ENCODE measurements at places on chromosomes 3 and 15.

GRCh38 chr15:52180196-52180835 is 10.9 kb downstream of the GNB5 start:
- DNase-seq, result no peak

DNA sequence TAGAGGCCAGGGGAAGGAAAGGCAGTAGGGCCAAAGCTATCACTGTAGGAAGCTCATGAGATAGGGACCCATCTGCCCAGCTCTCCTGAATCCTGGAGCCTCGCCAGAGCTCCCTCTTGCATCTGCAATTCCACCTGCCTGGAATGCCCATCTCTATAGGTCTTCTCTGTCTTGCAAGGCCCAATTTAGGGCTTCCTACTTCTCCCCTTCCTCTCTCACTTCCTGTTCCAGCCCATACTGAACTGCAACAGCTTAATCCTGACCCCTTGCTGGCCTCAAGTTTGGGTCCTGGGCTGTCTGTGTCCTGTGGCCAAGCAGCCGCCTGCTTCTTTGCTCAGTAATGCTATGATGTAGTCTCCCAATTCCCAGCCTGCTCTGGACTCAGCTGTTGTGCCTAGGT is 3.6 kb upstream of the PTPN23 start:
- DNase-seq, result no peak

- DNase-seq, result no peak
These were observed 72.1 kb upstream of the PLAAT1 start for GRCh38 chr3:193168931-193169330.

GRCh38 chr3:127197300-127198189 is 4.6 kb downstream of the PRR23E start:
- DNase-seq, result no peak

GRCh38 chr15:84797212-84797611 is 19.9 kb upstream of the ALPK3 start:
- DNase-seq, result no peak

DNA sequence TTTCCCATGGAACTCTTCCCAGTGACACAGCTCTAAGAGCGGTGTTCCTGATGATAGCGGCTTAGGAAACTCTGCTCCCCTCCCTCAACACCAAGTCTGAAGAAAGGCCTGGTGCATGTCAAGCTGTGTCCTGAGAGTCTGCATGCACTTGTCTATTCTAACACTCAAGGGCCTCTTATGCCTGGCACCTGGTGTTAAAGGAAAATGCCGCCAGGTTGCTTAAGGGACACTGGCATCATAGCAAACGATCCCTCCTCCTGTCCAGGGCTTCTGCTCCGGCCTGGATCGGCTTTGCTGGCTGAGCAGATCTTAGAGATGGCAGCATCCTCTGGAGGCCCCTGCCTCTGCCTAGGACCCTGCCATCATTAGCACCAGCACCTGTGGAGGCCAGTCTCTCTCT is 121.7 kb downstream of the MEGF11 start:
- no peak for DNase-seq

- no peak for DNase-seq
These were observed 240.0 kb upstream of the GBE1 start for GRCh38 chr3:82001276-82001923.

- no peak for DNase-seq
These were observed 8.6 kb downstream of the PIK3CA start for GRCh38 chr3:179156775-179157174.

- DNase-seq, result no peak
These were observed 18.1 kb upstream of the DOCK3 start for GRCh38 chr3:50656417-50657195.

DNA sequence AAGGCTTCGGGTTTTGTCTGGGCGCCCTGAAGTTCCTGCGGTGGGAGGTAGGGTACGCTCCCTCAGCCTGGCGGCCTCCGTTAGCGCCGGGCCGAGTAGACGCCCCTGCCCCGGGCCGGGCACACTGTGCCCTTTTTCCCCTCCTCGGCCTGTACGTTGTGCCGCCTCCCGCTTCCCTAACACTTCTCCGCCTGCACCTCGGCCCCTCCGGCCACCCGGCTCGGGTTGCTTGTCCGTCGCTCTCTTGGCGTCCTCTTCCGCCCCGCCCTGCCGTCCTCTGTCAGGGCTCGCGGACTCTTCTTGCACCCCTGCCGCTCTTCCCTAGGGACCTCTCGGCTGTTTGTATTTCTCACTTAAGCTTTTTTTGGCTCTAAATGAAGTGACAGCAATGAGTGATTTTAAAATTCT is 384 bp downstream of the KNL1 start:
- DNase-seq, result no peak

DNA sequence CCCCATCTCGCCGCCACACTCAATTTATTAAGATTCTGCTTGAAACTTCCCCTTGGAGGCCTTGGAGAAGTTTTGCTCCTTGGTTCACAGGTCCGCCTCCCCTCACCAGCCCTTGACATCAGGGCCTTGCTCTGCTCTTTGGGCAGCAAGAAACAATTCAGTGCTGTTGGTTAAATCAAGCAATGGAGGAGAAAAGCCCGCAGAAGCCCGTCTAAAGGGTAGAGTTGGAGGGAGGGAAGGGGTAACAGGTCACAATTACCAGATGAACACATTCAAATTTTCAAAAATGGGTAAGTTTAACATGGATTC is 429 bp downstream of the PARP9 start:
- no peak for DNase-seq

- DNase-seq, result no peak
These were observed 16.6 kb downstream of the SPCS1 start for GRCh38 chr3:52722491-52722890.

- DNase-seq, result no peak
These were observed 221.8 kb downstream of the THRB start for GRCh38 chr3:24272875-24273274.

- DNase-seq, result no peak
These were observed 122.4 kb downstream of the RAP2B start for GRCh38 chr3:153284282-153284938.

DNA sequence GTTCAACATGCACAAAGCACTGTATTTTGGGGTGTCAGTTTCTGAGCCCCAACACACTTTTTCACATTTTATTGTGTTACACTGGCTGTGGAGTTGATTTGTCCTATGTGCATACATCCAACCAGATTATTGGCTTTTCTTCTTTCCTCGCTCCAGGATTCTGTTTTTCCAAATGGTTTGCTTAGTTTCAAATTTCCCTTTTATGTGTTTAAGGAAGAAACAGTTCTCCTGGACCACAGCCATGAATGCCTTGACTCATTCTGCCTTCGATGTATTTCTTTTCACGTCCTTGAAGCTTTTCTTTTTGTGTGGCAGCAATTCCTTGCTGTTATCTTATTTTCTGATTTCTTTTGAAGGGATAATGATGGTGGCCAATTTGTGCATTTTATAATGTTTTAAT is 53.8 kb downstream of the CACNA2D3 start:
- no peak for DNase-seq

DNA sequence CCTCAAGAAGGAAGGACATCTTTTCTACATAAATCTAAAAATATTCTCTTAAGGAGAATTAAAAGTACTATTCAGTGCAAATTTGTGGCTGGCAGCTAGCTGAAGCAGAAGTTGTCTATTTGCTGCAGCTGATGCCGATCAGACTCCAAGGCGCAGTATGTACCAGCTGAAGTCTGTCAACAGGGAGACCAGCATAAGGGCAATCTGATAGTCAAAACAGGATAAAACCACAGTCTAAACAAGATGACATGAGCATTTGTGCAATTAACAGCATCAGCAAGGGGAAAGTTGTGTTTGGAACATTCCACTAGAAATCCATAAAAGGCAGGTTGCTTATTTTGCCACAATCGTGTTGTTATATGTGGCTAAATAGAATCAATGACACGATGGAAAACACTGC is 198.2 kb upstream of the ROBO2 start:
- no peak for DNase-seq

- DNase-seq, result no peak
These were observed 294.0 kb downstream of the RORA start for GRCh38 chr15:60935130-60935529.

DNA sequence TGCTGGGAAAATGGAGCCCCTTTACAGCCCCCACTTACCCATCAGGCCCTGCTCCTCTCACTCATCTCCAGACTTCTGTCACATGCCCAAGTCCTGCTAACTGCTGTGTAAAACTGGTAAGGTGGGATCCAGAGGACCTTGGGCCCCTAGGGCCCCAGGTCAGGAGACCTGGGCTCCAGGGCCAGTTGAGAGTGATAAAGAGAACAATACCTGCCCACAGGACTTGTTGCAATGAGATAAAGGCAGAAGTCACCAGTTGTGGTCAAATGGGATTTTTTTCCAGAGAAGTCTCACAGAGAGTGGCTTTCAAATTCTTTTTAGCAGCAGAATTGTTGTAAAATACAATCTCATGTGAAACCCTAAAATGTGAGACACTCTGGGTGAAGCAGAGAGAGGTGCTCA is 753 bp downstream of the FURIN start:
- DNase-seq, result no peak

DNA sequence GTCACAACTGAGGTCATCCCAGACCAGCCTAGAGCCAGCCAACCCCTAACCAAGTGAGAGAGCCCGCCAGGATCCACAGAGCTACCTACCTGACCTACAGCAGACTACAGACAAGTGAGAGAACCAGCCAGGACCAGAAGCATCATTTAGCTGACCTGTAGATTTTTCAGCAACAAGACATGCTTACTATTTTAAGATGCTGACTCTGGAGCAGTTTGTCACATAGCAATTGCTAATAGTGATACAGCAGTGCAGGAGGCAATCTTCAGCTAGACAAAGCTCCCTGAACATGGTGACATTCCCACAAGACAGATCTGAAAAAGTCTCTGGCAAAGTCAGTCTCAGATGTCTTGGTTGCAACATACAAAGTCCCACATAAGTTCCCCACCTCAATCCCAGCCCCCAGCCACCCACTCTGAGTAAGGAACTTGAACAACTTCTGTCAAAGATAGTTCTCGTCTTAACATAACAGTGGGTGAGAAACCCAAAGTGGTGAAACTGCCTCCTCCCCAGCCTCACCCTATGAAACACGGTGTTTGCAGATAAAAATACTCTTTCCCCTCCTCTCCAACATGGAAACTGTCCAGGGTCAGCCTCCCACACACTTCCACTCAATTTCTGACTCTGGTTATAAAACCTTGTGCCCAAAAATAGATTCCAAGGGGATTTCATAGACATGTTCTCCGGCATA is 120.3 kb upstream of the SLC6A11 start:
- DNase-seq, result no peak

DNA sequence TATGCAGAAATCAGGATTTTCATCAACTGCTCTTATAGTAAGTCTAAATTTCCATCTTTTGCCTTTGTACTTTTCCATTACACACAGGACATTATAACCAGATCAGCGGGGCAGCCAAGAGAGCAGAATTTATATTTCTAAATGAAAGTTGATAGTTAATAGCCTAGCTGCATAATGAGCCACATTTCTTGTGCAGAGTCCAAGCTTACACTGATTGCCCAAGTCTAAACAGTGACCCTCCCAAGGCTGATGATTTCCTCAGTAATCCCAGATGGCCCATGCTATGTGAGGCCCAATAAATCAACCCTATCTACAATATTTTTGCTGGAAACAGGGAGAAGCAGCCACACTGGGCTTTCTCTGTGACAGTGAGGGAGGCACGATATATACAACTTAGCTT is 475.8 kb upstream of the KCNMB2 start:
- no peak for DNase-seq

DNA sequence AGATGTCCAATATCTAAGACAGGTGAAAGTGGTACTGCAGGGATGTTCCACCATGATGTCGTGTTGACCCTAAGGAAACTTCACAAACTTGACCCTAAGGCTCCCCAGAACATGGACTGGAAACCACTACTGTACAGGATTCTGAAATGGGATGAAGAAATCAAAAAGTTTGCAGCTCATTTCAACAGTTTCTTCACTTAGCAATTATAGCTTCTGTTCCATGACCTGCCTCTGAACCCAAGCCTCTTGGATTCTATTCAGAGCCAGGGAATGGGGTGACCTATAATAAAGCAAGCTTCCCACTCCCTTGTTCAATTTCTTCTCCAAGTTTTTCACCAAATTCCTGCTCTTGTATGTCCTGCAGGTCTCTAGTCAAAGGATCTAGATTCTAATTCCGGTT is 40.7 kb downstream of the DUT start:
- DNase-seq, result no peak

GRCh38 chr3:139870000-139870675 is 64.8 kb upstream of the CLSTN2 start:
- no peak for DNase-seq

DNA sequence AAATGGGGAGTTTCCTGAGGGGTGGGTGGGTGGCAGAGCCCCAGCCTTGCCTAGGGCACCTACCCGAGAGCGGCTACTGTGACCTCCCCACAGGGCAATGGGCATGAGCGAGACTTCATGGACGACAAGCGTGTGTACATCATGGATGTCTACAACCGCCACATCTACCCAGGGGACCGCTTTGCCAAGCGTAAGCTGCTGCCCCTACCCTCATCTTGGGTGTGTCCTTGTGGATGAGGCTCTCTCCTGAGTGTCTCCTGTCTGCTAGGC is 22.6 kb downstream of the HDAC11 start:
- no peak for DNase-seq

DNA sequence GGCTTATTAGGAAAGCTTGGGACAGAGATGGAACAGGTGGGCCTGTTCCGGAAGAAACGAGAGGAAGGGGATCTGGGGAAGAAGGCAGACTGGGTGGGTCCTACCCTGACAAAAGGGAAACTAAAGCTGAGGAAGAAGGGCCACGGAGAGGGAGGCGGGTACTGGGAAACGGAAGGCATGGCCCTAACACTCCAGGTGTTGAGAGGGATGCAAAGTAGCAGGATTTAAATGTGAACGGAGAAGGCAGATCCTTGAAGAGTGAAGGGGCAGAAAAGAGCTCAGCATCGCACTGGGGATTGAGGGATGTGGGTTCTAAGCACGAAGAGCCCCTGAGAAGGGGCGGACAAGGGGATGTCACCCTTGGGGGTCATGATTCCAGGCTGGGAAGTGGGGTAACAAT is 735 bp downstream of the STIMATE start:
- no peak for DNase-seq

- DNase-seq, result no peak
These were observed 18.7 kb downstream of the OR5H15 start for GRCh38 chr3:98185180-98185579.

DNA sequence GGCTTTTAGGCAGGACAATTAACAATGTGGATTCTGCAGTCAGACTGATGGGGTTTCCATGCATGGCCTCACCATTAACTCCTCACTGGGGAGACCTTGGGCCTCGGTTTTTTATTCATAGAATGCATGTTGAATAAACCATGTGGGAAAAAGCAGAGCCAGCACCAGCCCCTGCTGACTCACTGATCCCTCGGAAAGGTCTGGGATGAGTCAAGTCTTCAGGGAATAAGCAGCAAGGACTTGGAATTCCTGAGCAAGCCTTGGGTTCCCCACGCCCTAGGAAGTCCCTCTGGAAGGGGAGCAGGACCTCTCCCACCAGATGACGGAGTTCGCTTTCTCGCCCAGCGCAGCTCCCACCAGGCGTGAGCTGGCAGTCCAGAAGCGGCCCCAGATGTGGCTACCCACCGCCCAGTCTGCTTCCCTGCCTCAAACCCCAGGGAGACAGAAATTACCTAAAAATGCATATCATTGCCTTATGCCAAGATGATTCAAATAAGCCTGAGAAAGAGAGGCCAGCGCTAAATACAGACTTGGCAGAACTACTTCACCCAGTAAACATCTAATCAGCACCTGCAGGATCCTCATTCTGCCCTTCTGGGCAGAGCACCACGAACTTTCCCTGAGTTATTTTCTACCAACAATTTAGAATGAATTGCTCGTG is 45.4 kb downstream of the BTD start:
- DNase-seq, result no peak

GRCh38 chr15:81329446-81329845 is 5.5 kb upstream of the STARD5 start:
- no peak for DNase-seq

- no peak for DNase-seq
These were observed 16.3 kb downstream of the SNAPC5 start for GRCh38 chr15:66481107-66481856.

- DNase-seq, result no peak
These were observed 38.3 kb downstream of the PDE8A start for GRCh38 chr15:85019815-85020590.

Measured in T-helper 2 cell treated with Interferon-gamma antibody and Interleukin-4, amounts not matched to agents 5 μg/mL and 100 μg/mL, for 36 hours (primary cell).